Jurkat, Clone E6-1 (cell line): ENCODE measurements at places on chromosomes 1 and 21.

DNA sequence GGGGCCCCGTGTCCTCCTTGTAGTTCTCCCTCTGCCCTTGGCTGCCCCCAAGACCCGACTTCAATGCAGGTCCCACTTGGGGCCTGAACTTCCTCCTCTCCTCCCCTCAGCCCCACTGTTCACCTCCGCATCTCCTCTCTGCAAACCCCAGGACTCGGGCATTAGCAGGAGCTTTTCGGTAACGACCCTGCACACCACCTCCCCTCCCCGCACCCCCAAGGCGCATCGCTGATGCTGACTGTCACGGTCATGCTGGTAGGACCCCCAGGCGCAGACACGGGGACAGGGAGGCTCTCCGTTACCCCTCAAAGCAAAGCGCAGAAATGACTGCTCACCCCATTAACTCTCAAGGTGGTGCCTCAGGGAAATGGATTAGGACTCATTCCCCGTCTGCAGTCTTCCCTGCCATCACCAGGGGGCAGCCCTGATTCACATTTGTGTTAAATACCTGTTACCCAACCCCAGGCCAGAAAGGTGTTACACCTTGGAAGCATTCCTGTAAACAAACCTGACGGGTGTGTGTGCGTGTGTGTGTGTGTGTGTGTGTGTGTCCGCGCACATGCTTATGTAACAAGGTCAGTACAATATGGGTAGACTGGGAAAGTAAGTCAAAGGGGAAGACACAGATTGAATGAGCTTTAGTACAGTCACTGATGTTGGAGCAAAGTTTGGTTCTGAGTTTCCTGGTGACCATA, 6.4 kb upstream of the GUCA2B start:
- DNase-seq: peak; percentile 53

GRCh38 chr21:46146856-46147255, 8.5 kb downstream of the FTCD start:
- DNase-seq: no peak

- peak; percentile 68 for DNase-seq
Observed at GRCh38 chr1:86380257-86380861, 15.8 kb downstream of the ODF2L start.

DNA sequence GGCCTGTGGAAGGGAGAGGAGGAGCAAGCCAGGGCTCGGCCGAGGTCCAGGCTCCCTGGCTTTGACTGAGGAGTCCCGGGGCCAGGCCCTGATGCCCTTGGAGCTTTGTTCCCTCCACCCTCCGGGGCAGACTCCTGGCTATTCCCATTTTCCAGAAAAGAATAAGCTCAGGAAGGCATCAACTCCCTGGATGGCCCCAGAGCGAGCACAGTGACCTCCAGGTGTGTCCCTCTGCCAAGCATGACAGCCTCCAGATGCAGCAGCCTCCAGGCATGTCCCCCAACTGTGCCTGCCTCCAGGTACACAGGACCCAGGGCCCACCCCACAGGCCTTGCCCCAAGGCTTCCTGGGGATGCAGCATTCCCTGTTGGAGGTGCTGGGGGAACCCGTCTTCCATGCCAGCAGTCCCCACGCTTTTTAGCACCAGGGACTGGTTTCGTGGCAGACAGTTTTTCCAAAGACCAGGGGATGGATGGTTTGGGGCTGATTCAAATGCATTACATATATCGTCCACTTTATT, 15.7 kb upstream of the ARHGEF16 start:
- no peak for DNase-seq

DNA sequence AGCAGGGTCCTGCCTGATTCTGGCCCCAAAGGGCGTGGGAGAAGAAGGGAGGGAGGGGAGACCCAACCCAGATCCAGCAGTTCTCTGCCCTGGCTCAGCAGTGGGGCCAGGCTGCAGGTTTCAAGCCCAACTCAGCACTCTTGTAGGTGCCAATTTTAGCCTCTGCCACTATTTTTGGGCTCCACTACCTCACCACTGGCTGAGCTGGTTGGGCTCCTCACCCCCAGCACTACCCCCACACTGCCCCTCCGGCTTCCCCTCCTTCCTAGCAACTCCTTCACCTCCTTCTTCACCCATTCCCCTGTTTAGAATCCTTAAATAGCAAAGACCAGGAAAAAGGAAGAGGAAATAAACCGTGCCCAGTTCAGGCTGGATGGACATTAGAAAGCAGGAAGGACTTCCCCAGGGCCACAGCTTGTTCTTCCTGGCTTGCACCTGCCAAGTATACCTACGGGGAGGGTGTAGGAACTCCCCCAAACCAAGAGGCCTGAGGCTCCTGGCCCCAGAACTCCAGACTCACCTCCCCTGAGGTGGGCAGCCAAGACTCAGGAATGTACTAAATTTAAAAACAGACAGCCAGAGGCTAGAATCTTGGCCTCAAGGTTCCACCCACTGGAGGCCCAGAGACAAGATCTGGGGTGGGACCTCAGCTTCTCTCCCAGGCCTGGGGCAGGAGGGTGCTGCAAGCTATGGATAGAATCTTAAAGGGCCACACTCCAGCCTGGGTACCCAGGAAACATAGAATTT, 1.4 kb upstream of the ARHGEF2 start:
- no peak for DNase-seq

DNA sequence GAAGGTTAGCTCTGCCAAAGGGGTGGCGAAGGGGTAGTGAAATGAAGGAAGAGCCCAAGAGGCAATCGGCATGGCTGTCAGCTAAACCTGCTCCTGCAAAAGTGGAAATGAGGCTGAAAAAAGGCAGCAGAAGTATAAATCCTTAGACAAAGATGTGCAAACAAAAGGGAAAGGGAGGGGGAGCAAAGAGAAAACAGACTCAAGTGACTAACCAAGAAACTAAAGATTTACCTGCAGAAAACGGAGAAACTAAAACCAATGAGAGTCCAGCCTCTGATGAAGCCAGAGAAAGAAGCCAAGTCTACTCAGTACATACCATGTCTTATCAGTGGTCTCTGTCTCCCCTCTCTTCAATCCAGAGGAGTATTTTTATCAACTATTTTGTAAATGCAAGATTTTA, 25.4 kb downstream of the SCAF4 start:
- no peak for DNase-seq

DNA sequence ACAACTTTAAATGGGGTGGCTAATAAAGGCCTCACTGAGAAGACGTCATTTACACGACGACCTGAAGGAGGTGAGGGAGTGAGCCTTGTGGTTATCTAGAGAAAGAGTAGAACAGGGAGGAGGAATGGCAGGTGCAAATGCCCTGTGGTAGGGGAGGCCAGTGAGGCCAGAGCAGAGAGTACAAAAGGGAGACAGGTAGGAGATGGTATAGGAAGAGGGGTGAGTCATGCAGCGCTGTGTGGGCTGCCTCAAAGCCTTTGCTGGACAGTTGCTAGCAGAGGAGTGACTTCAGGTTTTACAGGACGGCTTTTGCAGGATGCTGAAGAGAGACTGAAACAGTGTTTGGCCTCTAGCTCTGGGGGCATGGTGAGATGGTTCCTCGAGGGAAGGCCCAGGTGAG, 116.0 kb downstream of the IER5 start:
- no peak for DNase-seq

DNA sequence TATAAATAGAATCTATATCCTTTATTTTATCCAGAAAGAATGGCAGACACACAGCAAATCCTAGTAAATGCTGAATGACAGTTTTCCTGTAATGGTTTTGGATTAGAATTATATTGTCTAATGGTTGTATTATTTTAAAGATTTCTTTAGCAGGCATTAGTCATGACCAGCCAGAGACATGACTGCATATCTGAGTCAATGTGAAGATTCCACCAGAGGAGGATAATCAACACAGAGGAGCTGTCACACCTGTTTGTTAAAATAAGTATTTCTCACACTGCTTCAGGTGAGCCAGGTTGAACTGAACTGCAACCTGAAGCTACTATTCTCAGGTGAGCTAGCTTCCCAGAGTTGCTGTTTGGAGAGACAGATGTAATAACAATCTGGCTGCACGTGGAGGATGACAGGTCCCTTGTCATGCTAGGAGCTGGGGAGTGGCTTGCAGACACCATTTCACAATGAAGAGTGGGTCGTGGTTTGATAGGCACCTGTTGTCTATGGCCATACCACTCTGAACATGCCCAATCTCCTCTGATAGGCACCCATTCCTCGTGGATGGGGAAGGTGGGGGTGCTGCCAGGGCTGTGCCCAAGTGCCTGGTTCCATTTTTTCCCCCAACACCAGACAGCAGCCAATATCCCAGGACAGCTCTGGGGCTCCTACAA, 94.3 kb downstream of the KCNJ6 start:
- no peak for DNase-seq

- peak; percentile 59 for DNase-seq
Observed at GRCh38 chr1:161367684-161368400, at the start of gene CFAP126. Gene CFAP126 (minus strand): TSS chr1:161367876. CDS start chr1:161367868, 8 bp downstream.

GRCh38 chr1:150567341-150567716, 12.1 kb downstream of the MCL1 start:
- no peak for DNase-seq

GRCh38 chr21:29174607-29175013, 44.2 kb downstream of the MAP3K7CL start:
- no peak for DNase-seq

- no peak for DNase-seq
Observed at GRCh38 chr1:17994046-17994445, 113.6 kb upstream of the IGSF21 start.

GRCh38 chr1:39360731-39361130, 130.7 kb upstream of the BMP8A start:
- DNase-seq: no peak

- no peak for DNase-seq
Observed at GRCh38 chr1:10681296-10682107, 114.9 kb downstream of the CASZ1 start.

- no peak for DNase-seq
Observed at GRCh38 chr1:107637101-107637500, 327.9 kb downstream of the VAV3 start.

- peak; percentile 61 for DNase-seq
Observed at GRCh38 chr1:244049162-244050013, 1.7 kb upstream of the ZBTB18 start.
